ENCODE measurements at places on chromosomes 1 and 21.
A peak's percentile ranks its signal among the peaks of the same experiment; 100 is the strongest.

DNA sequence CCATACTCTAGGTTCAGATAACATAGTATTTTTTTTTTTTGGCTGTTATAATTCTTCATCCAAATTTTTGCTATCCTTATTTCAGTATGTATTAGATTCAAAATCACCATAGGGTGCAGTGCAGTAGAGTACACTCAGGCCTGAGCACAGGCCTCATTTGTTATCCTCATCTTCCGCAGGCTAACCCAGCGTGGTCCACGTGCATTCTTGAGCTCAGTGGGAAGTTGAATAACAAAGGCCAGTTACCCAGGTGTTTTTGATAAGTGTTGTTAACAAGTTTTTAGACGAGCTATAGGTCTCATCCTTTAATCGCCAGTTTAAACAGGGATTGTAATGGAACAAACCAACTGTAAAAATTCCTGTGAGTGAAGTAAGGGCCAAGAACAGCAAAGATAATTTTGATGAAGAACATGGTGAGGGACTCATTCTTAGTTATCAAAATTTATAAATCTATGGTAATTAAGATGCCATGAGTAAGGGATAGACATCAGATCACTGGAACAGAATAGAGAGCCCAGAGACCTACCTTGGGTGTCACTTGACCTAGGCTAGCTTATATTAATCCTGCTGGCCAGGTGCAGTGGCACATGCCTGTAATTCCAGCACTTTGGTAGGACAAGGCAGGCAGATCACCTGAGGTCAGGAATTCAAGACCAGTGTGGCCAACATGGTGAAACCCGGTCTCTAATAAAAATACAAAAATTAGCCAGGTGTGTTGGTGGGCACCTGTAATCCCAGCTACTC, 22.0 kb downstream of the FLVCR1 start:
- no peak for DNase-seq
- H3K4me1 ChIP-seq, result no peaks in the 10 kb centered on the region
- peaks cover 14% of the 10 kb centered on the region for H3K36me3 ChIP-seq

- no peaks in the 10 kb centered on the region for H3K36me3 ChIP-seq
- no peaks in the 10 kb centered on the region for H3K27me3 ChIP-seq
- no peak overlapping the region for H3K27ac ChIP-seq
- no peaks in the 10 kb centered on the region for H3K4me1 ChIP-seq
These were observed 87.8 kb upstream of the PRMT6 start for GRCh38 chr1:106968644-106969043.

DNA sequence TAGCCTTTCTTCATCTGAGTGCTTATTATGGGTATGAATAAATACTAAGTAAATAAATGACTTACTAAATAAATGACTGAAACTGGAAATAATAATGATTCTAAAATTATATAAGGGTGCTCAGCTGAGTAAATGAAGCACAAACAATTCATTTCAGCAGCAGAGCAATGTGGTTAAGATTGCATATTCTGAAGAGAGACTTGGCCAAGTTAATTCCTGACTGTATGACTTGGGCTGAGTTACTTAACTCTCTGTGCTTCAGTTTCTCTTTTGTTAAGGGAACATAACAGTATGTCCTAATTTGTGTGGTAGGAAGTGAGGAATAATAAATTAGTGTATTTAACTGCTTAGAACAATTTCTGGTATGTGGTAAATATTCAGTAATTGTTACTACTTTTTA, 19.1 kb downstream of the AGL start:
- H3K4me1 ChIP-seq, result no peaks in the 10 kb centered on the region
- peaks cover 6% of the 10 kb centered on the region for H3K36me3 ChIP-seq
- H3K4me3 ChIP-seq, result no peak overlapping the region
- no peaks in the 10 kb centered on the region for H3K27me3 ChIP-seq
- H3K27ac ChIP-seq, result no peak overlapping the region

GRCh38 chr1:34681480-34682451, 73.1 kb upstream of the GJB5 start:
- H3K4me1 ChIP-seq, result no peaks in the 10 kb centered on the region
- no peak overlapping the region for H3K4me3 ChIP-seq
- peak; percentile 51 for DNase-seq
- no peak overlapping the region for H3K27ac ChIP-seq
- no peaks in the 10 kb centered on the region for H3K36me3 ChIP-seq
- no peaks in the 10 kb centered on the region for H3K27me3 ChIP-seq

DNA sequence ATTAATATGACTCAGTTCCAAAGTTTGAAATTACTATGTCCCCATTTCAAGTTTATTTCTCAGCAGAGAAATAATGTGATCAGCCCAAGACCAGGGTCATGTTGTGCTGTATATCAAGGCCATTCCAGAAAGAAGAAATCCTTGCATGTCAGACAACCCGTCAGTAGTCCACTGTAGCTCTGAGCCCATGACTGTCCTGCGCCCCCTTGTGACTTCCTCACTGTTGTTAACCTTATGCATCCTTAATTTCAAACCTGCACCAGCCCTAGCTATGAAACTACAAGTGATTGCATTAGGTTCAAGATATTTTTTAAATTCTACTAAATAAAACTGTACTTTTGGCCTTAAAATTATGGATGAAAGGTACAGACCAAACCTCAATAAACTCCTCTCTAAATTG, 133.0 kb downstream of the LRRC7 start:
- no peaks in the 10 kb centered on the region for H3K4me1 ChIP-seq
- H3K36me3 ChIP-seq, result no peaks in the 10 kb centered on the region
- H3K27me3 ChIP-seq, result no peaks in the 10 kb centered on the region
- no peak for DNase-seq
- no peak overlapping the region for H3K27ac ChIP-seq

DNA sequence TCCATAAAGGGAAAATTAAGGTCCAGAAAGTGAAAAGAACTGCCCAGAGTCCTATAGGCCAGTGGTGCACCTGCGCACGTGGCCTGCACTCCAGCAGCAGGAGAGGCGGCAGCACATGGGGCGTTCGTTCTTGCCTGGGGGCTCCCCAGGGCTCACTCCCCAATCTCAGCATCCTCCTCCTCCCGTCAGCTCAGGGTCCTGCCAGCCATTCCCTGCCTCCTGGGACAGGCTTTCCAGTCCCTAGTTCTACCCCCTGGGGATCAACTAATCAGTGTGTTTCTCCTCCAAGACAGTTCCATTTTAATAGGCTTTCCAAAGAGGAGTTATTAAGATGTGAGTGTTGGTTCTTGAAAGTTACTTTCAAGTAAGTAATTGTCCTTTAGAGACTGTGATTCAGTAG, 1.2 kb upstream of the A3GALT2 start:
- peaks cover 31% of the 10 kb centered on the region for H3K36me3 ChIP-seq
- H3K4me3 ChIP-seq, result no peak overlapping the region
- H3K27ac ChIP-seq, result no peak overlapping the region
- H3K27me3 ChIP-seq, result no peaks in the 10 kb centered on the region

- H3K27me3 ChIP-seq, result no peaks in the 10 kb centered on the region
- no peak for DNase-seq
- peak overlapping the region; percentile 90 for H3K4me3 ChIP-seq
- H3K4me1 ChIP-seq, result peaks cover 64% of the 10 kb centered on the region
These were observed 908 bp downstream of the S100A6 start for GRCh38 chr1:153534925-153535241.

DNA sequence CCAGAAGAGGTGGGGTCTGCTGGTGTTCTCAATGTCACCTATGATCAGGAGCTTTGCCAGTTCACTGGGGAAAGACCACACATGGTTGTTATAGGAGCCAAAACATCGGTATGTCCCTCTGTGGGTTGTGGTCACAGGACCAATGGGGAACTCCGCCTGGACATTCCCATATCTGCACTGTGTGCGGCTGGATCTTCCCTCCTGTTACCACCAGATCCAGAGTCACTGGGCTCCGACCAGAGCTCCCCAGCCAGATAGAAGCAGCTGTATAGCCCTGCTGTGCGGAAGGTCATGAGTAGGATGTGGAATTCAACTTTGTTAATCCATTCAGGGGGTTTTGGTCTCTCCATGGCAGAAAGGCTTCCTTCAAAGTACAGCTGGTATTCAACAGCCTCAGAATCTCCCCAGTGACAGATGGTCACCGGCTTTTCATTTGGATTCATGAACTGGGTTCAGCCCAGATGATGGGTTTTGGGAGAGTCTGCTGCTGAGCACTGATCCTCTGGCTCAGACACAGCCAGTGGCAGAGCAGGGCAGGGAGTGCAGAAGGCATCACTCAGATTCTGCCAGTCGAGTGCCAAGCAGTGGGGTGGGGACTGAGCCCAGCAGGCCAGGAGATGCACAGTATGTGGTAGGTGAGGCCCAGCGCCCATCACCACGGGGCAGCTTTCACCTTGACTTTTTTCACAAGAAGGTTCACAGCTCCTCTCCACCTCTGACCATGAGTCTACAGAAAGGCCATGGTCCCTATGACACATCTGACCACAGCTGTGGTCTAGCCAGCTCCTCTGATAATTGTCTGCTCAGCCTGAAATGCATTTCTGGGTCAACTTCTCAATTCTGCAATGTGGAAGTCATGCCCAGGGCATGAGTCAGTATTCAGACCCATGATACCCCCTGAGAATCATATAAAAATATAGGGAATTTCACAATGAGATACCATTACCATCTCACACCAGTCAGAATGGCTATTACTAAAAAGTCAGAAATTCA, 2.9 kb upstream of the SHCBP1L start:
- H3K36me3 ChIP-seq, result no peaks in the 10 kb centered on the region
- no peak for DNase-seq
- peaks cover 3% of the 10 kb centered on the region for H3K4me1 ChIP-seq
- H3K27ac ChIP-seq, result no peak overlapping the region
- peaks cover 11% of the 10 kb centered on the region for H3K27me3 ChIP-seq

GRCh38 chr21:38506661-38507281, 8.5 kb upstream of the ERG start:
- H3K27ac ChIP-seq, result no peak overlapping the region
- no peak overlapping the region for H3K4me3 ChIP-seq
- H3K4me1 ChIP-seq, result peaks cover 8% of the 10 kb centered on the region
- DNase-seq, result peak; percentile 3
- H3K27me3 ChIP-seq, result no peaks in the 10 kb centered on the region
- no peaks in the 10 kb centered on the region for H3K36me3 ChIP-seq

- H3K27me3 ChIP-seq, result no peaks in the 10 kb centered on the region
- no peak overlapping the region for H3K4me3 ChIP-seq
- peaks cover 5% of the 10 kb centered on the region for H3K4me1 ChIP-seq
- DNase-seq, result no peak
These were observed 121.0 kb downstream of the TNR start for GRCh38 chr1:175622362-175622761.

DNA sequence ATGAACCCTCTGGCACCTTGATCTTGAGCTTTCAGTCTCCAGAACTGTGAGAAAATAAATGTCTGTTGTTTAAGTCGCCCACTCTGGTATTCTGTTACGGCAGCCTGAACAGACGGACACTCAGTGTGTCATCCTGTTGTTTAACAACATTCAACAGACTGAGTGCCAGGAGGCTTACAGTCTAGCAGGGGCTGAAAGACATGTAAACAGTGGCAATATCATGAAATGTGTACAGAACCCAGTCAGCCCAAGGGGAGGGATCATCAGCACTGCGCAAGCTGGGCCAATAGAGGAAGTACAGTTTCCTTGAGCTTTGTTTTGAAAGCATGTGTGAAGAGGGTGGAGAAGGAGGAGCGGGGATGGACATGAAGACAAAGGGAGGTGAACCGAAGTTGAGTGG, 13.6 kb downstream of the DIP2A start:
- H3K27ac ChIP-seq, result peak overlapping the region; percentile 33
- no peak overlapping the region for H3K4me3 ChIP-seq
- peaks cover 5% of the 10 kb centered on the region for H3K36me3 ChIP-seq
- H3K4me1 ChIP-seq, result peaks cover 21% of the 10 kb centered on the region

DNA sequence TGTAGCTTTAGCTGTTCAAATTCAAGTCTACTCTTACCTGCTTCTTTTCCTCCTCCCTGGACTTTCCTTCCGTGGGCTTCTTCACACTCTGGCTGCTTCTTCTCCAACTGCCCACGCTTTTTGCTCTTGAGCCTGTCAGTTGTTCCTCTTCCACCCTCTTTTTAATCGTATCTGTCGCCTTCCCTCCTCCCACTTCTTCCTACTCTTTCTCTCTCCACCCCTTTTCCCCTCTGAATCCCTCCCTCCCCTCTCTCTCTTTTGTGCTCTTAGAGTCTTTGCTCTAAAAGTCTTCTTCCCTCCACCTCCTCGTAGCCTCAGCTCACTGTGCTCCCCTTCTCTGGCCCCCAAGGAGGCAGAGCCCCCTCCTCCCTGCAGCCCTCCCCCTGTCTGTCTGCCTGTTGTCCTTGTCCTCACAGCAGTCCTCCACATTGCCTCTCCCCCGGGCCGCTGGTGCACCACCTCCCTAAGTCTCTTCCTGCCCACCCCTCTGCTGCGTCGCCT, 12.9 kb upstream of the GJA5 start:
- no peaks in the 10 kb centered on the region for H3K4me1 ChIP-seq
- H3K27me3 ChIP-seq, result peaks cover 3% of the 10 kb centered on the region
- no peak overlapping the region for H3K27ac ChIP-seq
- H3K4me3 ChIP-seq, result no peak overlapping the region
- H3K36me3 ChIP-seq, result no peaks in the 10 kb centered on the region

DNA sequence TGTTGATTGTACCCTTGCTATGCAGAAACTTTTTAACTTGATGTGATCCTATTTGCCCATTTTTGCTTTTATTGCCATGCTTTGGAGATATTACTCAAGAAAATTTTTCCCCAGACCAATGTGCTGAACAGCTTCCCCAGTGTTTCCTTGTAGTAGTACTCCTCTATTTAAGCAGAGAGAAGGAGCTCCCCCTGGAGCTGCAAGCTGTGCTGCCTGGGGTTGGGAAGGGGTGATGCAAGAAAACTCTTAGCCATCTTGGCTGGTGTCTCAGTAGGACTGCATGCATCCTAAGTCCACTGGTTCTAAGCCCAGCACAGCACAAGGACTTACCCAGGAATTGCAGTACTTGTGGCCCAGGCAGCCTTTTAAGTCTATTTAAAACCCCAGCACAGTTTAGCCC, 121.6 kb downstream of the NTMT2 start:
- H3K36me3 ChIP-seq, result no peaks in the 10 kb centered on the region
- H3K4me3 ChIP-seq, result no peak overlapping the region
- H3K4me1 ChIP-seq, result no peaks in the 10 kb centered on the region

- no peak overlapping the region for H3K4me3 ChIP-seq
- H3K36me3 ChIP-seq, result no peaks in the 10 kb centered on the region
- H3K27ac ChIP-seq, result no peak overlapping the region
- H3K4me1 ChIP-seq, result no peaks in the 10 kb centered on the region
- H3K27me3 ChIP-seq, result no peaks in the 10 kb centered on the region
These were observed 399.9 kb upstream of the ADAMTS5 start for GRCh38 chr21:27366646-27367235.

DNA sequence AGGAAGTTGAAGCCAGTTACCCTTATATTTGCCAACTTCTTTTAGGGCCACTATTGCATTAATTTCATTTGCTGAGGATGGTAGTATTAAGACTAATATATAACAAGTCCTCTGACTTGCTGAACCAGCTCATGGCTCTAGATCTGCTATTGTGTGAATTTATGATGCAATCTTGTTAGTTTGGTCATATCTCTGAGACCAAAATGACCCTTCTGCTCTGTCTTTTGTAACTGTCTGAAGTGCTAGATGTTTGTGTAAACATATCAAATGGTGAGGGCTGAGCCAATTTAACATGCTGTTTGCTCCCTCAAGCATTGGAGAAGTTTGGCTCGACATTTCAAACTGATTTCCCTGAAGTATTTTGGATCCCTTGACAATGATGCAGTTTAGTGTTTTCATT, 106.9 kb upstream of the PTGFR start:
- DNase-seq, result no peak
- H3K4me1 ChIP-seq, result no peaks in the 10 kb centered on the region
- no peaks in the 10 kb centered on the region for H3K27me3 ChIP-seq

Measured in natural killer cell (primary cell).